Aorta (tissue), 5 donors: ENCODE measurements at places on chromosomes 7 and 10.

DNA sequence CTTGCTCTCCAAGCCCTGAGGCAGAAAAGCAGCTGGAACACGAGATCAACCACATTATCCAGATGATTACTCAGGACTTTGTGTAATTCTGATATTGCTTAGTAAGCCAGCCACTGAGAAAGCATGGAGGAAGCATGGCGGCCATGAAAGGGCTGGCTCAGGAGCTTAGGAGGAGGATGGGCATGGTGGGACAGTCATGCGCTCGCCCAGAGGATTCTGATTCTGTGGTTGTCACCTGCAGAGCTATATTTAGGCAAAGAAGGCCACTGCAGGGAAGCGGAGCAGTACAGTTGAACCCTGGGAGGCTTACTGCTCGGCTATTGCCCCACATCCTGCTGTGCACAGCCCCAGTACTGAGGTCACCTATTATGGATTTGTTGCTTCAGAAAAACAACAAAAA, 128.8 kb upstream of the DNAJB12 start:
- DNase-seq: no peak

- DNase-seq: no peak
These were observed 709.1 kb upstream of the FZD8 start for GRCh38 chr10:36351159-36351558.

DNA sequence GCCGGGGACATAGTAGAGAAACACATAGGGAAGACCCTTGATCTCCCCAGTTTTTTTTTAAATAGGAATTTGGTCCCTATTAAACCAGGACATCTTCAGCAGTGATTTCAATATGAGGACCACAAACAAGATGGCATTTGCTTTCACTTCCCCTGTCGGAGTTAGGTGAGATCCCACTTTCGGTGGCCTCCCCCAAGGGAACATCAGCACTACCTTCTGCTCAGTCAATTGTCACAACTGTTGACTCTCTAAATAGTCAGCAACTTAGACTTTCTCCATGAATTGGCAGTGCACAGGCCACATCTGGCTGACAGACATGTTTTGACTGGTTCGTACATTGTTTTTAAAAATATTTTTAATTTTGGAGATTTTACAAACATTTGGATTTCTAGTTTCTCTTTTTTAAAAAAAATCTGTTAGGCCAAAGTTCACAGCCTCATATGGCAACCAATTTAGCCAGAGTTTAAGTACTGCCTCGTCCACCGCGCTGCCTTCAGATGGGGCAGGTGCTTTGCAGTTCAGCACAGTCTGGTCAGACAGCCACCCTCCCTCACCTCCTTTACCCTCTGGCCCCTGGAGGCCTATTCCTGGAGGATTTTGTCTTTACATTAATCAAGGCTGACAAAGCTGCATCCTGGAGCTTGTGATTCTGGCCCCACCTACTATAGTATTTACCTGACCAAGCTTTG, 139.2 kb upstream of the PRR15 start:
- DNase-seq: no peak

GRCh38 chr10:119189811-119190282, 11.2 kb upstream of the PRDX3 start:
- DNase-seq: peak; percentile 10

GRCh38 chr10:133079836-133080682, 7.7 kb upstream of the ADGRA1 start:
- DNase-seq: no peak

DNA sequence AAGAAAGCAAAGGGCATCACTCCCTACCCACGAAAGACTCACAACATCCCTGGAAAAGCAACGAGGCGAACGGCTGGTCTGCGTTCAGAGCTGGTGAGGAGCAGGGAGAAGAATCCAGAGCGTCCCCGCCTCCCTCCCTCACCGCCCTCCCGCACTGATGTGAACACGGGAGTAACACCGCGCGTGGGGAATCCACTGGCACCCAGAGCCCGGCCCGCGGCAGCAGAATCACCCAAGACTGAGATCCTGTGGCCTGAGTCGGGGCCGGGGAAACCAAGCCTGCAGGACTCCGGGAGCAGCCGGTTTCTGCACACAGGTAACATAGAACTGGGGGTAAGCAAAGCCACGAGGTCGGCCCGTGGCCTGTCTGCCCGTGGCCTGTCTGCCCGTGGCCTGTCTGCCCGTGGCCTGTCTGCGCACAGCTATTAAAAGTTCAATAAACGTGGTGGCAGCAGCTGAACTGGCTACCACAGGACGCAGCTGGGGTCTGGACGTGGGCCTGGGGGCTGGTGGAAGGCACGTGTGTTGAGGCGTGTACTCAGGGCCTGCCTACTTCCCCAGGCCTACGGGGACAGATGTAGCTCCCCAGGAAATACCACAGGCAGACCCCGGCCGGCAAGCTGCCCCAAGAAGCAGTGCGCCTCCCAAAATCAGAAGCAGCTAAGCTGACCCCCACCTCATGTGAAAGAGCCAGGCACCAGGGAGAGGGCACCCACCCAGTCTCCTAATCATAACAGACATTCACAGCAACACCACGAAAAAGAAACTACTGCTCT, 23.0 kb downstream of the DIP2C start:
- peak; percentile 73 for DNase-seq
